Esophagus squamous epithelium (tissue), 5 donors: ENCODE measurements at places on chromosomes 1 and 21.

GRCh38 chr1:51520700-51521248 is 1.7 kb upstream of the EPS15 start:
- no peak for DNase-seq

- DNase-seq = no peak
Measured at GRCh38 chr1:150613061-150613920, 16.1 kb downstream of the ENSA start.

- DNase-seq = no peak
Measured at GRCh38 chr1:238776126-238776525, 610.2 kb upstream of the CHRM3 start.

GRCh38 chr1:101520302-101520701 is 283.5 kb downstream of the S1PR1 start:
- no peak for DNase-seq

- DNase-seq = no peak
Measured at GRCh38 chr1:45846931-45847330, 43.5 kb downstream of the MAST2 start.

DNA sequence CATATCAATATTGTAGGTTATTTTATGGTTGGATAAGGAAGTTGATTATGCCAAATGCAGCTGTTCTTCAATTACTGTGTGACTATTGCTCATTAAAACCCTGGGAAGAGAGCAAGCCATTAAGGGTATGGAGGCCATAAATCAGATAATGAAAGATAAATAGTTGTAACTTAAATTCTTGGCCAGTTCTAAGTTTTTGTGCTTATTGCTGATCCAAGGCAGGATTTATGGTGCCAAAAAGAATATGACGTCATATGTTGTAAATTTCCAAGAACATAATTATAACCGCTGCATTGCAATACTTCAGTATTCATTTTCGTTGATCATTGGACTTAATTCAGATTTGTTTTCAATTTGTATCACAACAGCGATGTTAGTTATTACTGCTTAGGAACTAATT is 211.6 kb downstream of the LRRC40 start:
- no peak for DNase-seq

DNA sequence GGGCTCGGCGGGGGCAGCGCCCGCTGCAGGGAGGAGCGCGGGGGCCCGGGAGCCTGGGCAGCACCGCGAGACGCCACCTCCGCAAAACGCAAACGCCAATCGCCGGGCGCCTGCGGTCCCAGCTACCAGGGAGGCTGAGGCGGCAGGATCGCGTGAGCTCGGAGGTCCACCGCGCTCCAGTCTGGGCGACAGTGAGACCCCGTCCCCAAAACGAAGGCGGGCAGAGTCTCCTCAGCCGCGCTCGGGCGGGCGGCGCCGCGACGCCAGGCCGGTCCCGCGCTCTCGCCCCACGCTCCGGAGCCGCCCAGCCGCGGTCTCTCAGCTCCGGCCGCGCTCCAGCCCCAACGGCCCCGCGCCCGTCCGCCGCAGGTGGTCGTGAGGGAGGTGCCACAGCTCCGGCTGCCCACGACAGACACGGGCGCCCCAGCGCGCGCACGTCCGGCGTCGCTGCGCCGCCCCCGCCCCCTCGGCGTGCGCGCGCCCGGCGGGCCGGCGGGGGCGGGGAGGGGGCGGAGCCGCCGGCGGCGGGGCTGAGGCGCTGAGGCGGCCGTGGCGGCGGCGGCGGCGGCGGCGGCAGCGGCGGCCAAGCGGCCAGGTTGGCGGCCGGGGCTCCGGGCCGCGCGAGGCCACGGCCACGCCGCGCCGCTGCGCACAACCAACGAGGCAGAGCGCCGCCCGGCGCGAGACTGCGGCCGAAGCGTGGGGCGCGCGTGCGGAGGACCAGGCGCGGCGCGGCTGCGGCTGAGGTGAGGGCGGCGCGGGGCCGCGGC is at the start of gene ADARB1:
Gene ADARB1, plus strand, starts transcription at position 533 of the 770 bp plus-strand sequence. CDS start 97,077 bp downstream, outside the sequence.
- DNase-seq = no peak

- DNase-seq = peak; percentile 47
Measured at GRCh38 chr1:183470961-183471742, 1.1 kb upstream of the SMG7 start.

- no peak for DNase-seq
Measured at GRCh38 chr1:234253732-234254131, 119.5 kb upstream of the COA6 start.

GRCh38 chr1:246641394-246641793 is 75.1 kb downstream of the CNST start:
- DNase-seq = no peak
